ENCODE measurements at places on chromosomes 6 and 20. TPM values are rescaled to one million over a fixed set of nuclear protein-coding genes. Genes with fewer than 3 reads are reported as not detected.
A peak's percentile ranks its signal among the peaks of the same experiment; 100 is the strongest.

GRCh38 chr6:78517399-78517798, 350.0 kb upstream of the IRAK1BP1 start:
- no peaks in the 10 kb centered on the region for H3K27me3 ChIP-seq
- H3K4me1 ChIP-seq, result no peaks in the 10 kb centered on the region
- DNase-seq, result no peak
- no peak overlapping the region for H3K27ac ChIP-seq

DNA sequence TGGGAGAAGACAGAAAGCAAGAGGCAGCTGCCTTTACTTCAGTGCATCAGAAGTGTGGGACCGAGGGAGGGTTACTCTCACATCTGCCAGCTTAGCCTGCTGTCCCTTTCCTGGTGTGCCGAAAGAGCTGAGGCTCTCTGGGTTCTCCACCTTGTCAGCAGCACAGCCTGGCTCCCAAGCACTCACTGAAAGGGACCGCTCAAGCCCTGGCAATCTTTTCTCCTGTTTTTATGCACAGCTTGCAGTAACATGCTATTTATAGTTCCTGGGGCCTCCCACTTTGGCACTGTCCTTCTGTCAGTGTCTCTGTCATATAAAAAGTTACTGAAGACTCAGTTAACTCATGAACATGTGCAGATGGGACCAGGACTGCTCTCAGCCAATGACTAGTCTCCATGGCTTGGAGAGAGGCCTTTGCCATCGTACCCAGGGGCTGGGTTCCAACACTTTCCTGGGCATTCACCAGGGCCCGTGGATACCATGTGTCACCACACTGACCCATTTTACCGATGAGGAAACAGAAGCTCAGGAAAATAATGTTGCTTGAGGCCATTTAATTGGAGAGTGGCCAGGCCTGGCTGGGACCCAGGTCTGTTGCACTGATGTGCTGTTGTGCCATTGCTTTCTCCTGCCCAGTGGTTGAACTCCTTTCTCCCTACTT, 46.2 kb downstream of the PANK2 start:
- H3K4me3 ChIP-seq, result peak overlapping the region; percentile 38
- peaks cover 16% of the 10 kb centered on the region for H3K27me3 ChIP-seq
- peaks cover 27% of the 10 kb centered on the region for H3K36me3 ChIP-seq
- peak overlapping the region; percentile 81 for H3K27ac ChIP-seq
- peaks cover 51% of the 10 kb centered on the region for H3K4me1 ChIP-seq

DNA sequence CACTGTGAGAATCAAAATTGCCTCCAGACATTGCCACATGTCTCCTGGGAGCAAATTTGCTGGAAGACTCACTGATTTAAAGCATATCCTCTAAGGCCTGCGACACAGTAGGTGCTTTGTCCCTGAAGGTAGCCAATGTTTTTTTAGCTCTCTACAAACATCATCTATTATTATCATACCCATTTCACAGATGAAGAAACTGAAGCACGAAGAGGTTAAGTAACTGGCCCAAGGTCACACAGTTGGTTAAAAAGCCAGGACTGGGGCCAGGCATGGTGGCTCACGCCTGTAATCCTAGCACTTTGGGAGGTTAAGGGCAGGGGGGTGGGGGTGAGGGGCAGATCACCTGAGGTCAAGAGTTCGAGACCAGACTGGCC, 12.4 kb downstream of the SLC13A3 start:
- no peak for DNase-seq
- no peak overlapping the region for H3K4me3 ChIP-seq
- peaks cover 11% of the 10 kb centered on the region for H3K27me3 ChIP-seq
- no peak overlapping the region for H3K27ac ChIP-seq
- H3K36me3 ChIP-seq, result no peaks in the 10 kb centered on the region
- peaks cover 18% of the 10 kb centered on the region for H3K4me1 ChIP-seq

SLC17A9 gene
- total RNA-seq, result 1.8 TPM

DNA sequence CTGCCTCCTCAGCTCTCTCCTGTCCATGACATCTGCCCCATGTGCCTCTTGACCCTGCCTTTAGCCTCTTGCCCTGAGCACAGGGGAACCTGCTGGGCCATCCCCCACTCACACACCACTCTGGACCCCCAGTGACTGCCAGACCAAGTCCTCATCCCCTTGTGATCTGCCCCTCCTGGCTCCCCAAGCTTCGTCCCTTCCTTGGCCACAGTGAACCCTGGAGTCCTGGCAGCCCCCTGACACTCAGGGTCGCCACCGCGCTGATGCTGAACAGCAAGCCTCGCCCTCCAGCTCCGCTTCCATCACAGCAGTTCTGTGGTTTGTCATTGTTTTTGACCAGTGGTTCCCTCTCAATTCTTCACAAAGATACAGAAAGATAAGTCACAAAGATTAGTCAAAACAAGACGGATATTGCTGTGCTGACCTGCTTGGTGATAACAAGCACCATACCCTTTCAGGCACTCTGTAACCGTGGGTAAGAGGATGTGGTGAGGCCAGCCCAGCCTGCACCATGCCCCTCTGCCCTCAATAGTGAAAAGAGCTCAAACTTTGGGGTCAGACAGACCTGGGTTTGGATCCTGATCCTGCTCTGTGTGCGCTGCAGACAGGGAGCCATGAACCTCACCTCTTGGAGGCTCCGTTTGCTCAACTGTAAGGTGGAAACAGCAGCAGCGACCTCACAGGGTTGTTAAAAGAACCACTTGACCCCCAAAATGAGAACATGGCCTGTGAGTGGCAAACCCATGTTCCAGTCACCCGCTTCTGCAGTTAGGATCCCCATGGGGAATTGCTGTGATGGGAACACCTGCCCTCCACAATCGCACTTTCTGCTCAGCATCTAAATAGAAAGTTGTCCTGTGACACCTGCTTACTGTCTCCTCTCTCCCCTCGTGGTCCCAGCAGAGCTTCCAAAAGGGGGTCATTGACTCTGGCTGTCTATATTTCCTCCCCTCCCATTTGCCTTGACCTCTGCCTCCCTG, 114.5 kb downstream of the TOX2 start:
- H3K4me3 ChIP-seq, result no peak overlapping the region
- H3K27ac ChIP-seq, result no peak overlapping the region
- peaks cover 12% of the 10 kb centered on the region for H3K4me1 ChIP-seq
- H3K36me3 ChIP-seq, result peaks cover 11% of the 10 kb centered on the region

- DNase-seq, result no peak
- peaks cover 13% of the 10 kb centered on the region for H3K4me1 ChIP-seq
- H3K4me3 ChIP-seq, result peak overlapping the region; percentile 97
These were observed 691 bp downstream of the ATRN start for GRCh38 chr20:3471397-3472021.

DNA sequence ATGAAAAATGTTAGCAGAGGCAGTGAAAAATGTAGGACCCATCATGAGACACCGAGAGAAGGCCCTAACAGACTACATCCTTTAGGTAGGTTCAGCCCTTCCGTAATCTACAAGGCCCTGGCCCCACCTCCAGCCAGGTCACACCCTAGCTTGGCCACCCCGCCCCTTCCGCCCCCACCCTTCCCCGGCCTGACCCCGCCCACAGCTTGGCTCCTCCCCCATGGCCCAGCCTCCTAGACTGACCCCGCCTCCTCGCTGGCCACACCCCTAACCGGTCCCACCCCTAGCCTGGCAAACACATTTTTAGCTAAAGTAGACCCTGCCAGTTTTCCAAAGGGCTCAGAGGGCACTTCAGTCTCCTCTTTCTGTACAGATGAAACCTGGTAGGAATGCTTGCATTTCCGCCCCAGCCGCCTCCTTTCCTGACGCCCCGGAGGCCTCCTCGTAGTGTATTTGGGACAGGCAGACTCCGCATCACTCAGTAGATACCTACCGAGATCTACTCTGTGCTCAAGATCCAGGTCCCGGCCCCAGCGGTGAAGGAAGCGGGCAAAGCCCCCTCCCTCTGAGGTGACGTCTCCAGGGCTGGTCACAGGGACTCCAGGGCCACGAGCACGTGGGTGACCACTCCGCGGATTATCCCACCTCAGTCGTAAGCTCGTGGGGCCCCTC, 443.5 kb downstream of the PREX1 start:
- H3K4me1 ChIP-seq, result peaks cover 9% of the 10 kb centered on the region
- DNase-seq, result no peak
- no peaks in the 10 kb centered on the region for H3K27me3 ChIP-seq
- H3K36me3 ChIP-seq, result no peaks in the 10 kb centered on the region

GRM4 gene
- 119 TPM for total RNA-seq

DNA sequence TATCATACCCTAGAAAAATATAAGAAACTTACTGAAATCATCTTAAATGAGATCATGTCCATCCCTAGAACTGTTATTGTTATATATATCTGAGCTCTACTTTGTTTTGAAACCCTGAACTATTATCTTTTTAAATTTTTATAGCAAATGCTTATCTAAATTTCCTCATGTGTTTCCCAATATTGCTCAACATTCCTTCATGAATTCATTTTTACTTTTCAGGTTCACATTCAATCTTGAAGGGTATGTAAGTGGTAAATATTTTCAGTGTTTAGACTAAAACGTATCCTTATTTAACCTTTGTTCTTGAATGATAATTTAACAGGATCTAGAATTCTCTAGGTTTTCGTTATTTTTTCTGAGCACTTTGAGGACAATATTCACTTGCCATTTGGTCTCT, 23.9 kb downstream of the PDE7B start:
- no peaks in the 10 kb centered on the region for H3K27me3 ChIP-seq
- H3K27ac ChIP-seq, result no peak overlapping the region

GRCh38 chr20:57188056-57188455, 78.4 kb downstream of the BMP7 start:
- H3K4me1 ChIP-seq, result no peaks in the 10 kb centered on the region
- no peaks in the 10 kb centered on the region for H3K36me3 ChIP-seq
- H3K27me3 ChIP-seq, result no peaks in the 10 kb centered on the region
- no peak overlapping the region for H3K27ac ChIP-seq

DNA sequence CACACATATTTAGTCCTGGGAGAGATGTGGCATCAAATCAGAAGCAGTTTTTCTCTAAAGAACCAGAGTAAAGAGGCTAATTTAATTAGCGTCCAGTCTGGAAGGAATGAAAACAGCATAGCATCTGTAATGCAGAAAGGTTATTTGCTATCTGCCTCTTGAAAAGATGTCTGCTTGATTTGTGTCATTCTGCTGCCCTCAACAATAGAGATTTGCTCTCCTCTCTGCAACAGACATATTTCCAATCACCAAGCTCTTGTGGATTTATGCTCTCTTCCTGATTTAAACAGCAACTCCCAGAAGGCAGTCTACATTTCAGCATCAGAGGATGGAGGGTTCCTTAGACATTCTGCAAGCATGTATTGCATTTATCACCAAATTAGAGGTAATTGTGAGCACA, 53.5 kb upstream of the AKAP12 start:
- peaks cover 10% of the 10 kb centered on the region for H3K4me1 ChIP-seq
- no peaks in the 10 kb centered on the region for H3K27me3 ChIP-seq
- peaks cover 5% of the 10 kb centered on the region for H3K36me3 ChIP-seq
- no peak overlapping the region for H3K4me3 ChIP-seq
- H3K27ac ChIP-seq, result peak overlapping the region; percentile 62

MDFI gene
- 7.9 TPM for total RNA-seq

MEI4 gene
- 0.86 TPM for total RNA-seq

PRPH2 gene
- total RNA-seq, result not detected

NELFE gene
- 52.7 TPM for total RNA-seq

BPIFA3 gene
- total RNA-seq, result not detected
